MCF 10A (cell line): ENCODE measurements at places on chromosomes 1 and 21. TPM values are rescaled to one million over a fixed set of nuclear protein-coding genes. Genes with fewer than 3 reads are reported as not detected.

The IPO9 gene
- 112 and 117 TPM in 2 replicates for total RNA-seq

The CCDC30 gene
- 2.2 and 3.2 TPM in 2 replicates for total RNA-seq

The MMEL1 gene
- total RNA-seq = not detected in 2 replicates

The MTARC1 gene
- 0.96 and 1.5 TPM in 2 replicates for total RNA-seq

The TATDN3 gene
- 31.5 and 35.7 TPM in 2 replicates for total RNA-seq

DNA sequence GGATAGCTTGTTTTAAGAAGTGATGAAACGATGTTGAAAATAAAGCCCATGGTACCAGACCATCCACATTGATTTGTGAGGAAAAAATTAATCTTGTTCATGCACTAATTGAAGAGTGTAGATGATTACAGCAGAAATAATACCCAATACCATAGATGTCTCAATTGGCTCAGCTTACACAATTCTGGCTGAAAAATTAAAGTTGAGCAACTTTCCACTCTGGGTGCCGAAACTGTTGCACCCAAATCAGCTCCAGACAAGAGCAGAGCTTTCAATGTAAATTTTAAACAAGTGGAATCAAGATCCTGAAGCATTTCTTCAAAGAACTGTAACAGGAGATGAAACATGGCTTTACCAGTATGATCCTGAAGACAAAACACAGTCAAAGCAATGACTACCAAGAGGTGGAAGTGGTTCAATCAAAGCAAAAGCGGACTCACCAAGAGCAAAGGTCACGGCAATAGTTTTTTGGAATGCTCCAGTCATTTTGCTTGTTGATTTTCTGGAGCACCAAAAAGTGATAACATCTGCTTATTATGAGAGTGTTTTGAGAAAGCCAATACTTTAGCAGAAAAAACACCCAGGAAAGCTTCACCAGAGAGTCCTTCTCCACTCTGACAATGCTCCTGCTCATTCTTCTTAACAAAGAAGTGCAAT lies 16.1 kb upstream of the KCNA3 start:
- peak; percentile 1 for DNase-seq

DNA sequence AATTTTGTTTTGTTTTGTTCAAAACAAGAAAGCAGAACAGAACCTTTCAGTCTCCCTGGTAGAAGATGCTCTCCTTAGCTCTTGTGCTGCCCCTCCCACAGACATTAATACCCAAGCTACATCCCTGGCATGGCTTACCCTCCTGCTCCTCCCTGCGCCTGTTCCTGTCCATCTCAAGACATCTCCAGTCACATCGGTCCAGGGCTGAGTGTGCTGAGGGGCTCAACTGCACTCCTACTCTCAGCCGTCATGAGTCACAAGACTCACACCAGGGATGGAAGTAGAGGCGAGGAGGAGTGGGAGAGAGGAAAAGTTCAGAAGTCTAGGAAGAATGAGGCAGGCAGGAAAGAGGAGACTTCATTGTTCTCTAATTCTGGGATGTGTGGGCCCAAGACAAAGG lies 9.2 kb upstream of the TACSTD2 start:
- DNase-seq = no peak

DNA sequence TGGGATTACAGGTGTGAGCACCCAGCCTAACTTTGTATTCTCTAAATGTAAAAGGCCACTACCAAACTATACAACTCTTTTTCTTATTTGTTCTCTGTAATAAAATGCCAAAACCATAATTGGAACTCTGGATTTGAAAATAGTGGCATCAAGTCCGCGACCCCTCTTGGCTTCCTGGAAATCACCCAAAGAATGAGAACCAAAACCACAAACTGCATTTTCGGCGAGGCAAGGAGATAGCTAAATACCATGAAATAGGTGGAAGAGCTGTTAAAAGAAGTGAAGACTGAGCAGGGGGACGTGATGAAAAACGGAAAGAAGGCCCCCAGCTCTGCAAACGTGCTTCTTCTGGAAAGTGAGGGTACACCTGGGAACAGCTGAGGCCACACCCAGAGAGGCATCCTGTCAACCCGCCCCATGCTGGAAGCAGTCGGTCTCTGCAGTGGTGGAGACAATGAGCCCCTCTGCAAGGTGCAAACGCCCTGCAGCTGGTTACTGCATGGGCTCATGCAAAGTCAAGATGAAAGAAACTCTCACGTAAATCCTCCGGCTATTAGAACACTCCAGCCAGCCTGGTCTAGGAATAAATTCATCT lies 22.5 kb downstream of the VPS26C start:
- no peak for DNase-seq

- no peak for DNase-seq
Measured at GRCh38 chr1:159943278-159943640, 2.2 kb downstream of the IGSF9 start.

GRCh38 chr1:74505928-74506710 lies 6.3 kb downstream of the LRRC53 start:
- DNase-seq = no peak

- DNase-seq = no peak
Measured at GRCh38 chr1:100583827-100584226, 45.9 kb downstream of the GPR88 start.

DNA sequence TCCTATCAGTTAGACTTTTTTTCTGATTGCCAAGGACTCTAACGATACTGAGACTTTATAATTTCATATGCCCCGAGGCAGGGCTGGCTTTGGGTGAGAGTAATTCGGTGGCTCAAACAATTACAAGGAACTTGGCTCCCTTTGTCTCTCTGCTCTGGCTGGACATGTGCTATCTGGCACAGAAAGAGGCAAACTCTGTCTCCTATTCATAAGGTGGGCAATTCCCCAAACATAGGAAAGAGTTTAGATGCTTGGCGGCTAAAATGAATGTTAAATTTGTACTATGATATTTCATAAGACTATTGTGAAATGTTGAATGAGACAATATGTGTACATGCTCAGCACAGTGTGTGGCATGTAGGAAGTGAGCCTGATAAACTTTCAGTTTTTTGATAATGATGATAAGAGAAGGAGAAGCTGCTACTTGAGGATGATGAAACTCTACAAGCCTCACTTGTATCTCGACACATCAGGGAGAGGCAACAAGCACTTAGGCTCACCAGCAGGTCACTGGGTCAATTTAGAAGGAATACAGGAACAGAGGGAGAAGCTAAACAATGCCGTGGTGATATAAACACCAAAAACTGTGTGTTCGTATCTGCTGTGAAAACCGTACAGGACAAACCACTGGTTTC lies 12.6 kb upstream of the NTPCR start:
- DNase-seq = peak; percentile 68

DNA sequence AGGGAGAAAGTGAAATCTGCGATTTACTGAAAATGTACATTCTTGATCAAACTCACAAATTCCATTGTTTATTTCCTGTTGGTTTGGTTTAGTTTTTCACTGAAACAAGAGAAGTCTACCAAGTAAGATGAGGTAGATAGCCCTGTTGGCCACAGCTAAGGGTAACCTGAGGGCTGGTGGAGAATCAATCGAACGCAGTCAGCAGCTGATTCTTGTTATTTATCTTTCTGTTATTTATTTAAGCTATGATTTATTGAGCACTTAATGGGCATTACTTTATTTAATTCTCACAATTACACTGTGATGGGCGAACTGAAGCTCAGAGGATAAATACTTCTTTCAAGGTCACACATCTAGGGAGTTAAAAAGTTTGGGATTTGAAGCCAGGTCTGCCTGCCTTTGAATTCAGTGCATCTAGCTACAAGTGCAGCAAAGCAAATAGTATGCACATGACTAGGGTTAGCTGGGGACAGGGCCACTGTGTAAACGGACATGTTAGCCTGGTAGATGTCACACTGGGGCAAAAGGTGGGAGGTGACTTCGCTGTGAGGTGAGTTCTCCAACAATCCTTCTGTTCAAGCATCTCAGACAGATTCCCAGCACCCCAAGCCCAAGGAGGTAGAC lies 106.5 kb upstream of the GADD45A start:
- DNase-seq = no peak

- no peak for DNase-seq
Measured at GRCh38 chr1:213613549-213613948, 374.2 kb upstream of the PROX1 start.
